Liver (tissue), 10 donors: ENCODE measurements at places on chromosomes 12 and 14.
A peak's percentile ranks its signal among the peaks of the same experiment; 100 is the strongest.

DNA sequence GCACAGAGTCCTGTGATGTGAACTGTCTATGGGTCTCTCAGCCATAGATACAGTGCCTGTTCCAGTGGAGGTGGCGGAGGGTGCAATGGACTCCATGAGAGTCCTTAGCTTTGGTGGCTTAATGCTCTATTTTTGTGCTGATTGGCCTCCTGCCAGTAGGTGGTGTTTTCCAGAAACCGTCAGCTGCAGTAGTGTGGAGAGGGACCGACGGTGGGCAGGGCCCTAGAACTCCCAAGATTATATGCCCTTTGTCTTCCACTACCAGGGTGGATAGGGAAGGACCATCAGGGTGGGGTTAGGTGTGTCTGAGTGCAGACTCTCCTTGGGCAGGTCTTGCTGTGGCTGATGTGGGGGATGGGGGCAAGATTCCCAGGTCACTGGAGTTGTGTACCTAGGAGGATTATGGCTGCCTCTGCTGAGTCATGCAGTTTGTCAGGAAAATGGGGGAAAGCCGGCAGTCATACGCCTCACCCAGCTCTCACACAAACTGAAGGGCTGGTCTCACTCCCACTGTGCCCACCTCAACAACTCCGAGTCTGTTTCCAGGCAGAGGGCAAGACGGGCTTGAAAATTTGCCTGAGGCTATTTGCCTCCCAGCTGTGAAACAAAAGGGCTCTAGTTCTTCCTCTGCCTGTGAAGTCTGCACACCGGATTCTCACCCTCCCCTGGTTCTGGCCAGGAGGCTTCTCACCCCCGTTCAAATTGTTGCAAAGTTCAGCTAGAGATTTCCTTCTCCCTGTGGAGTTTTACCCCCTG lies 24.9 kb upstream of the ZDHHC17 start:
- DNase-seq: no peak

- DNase-seq: no peak
Measured at GRCh38 chr12:24561411-24561871, 387.5 kb downstream of the BCAT1 start.

GRCh38 chr12:42924482-42924881 lies 334.9 kb upstream of the PRICKLE1 start:
- no peak for DNase-seq

GRCh38 chr14:70018713-70019211 lies 139.5 kb downstream of the SMOC1 start:
- DNase-seq: no peak

- no peak for DNase-seq
Measured at GRCh38 chr12:18864900-18865561, 127.1 kb downstream of the CAPZA3 start.

DNA sequence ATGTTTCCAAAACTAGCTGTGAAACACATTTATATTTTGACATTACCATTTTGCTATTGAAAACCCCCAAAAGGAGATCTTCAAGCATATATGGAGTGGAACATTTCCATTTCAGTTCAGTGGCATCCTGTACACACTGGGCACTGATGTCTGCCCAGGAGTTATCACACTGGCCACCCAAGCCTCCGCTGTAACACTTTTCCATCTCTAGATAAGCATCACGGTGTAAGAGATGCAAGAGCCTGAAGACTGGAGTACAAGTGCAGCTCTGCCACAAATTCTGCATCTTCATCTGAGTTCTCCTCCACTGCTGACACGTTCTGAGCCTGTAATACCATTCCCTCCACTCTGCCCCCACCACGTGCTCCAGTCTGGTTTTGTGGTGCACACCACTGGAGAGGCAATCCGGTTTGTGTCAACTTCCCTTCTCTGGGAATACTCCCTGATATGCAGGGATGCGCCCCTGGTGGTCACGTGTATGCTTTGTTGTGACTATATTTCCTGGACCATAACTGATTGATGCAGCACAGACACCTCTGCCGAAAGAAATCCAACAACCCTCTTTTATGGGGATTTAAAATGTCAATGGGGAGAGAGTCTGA lies 12.7 kb downstream of the SPTLC2 start:
- DNase-seq: no peak

- no peak for DNase-seq
Measured at GRCh38 chr12:4031703-4032291, 158.6 kb upstream of the PARP11 start.

DNA sequence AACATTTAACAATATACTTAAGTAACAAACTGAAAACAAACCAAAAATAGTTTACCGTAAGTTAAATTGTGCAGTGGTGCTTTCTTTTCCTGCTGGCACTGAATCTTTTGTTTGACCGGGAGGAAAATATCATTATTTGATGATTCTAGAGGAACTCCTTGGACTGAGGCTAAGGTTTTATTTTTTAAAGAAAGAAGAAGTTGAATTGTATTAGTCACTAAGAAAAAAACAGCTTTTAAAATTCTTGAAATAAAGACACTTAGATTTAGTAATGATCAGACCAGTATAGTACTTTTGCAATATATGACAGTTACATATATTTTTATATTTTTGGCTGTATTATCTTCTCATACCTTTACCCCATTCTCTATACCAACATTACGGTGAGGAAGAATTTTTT lies 10.3 kb downstream of the MIS18BP1 start:
- no peak for DNase-seq

DNA sequence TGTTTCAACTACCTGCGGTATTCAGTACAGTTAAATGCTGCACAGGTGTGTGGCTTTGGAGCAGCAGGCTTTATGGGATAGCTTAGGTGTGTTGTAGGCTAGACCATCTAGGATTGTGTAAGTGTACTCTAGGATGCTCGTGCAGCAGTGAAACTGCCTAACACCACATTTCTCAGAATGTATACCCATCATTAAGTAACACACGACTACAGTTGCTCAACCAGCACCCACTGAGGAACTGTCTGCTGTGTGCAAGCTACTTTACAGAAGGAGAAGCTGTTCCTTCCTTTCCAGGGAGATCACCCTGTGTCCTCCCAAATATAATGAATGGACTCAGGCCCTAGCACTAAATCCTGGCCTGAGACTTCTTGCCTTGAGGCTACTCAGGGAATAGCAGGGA lies 94.8 kb downstream of the SLC24A4 start:
- no peak for DNase-seq

DNA sequence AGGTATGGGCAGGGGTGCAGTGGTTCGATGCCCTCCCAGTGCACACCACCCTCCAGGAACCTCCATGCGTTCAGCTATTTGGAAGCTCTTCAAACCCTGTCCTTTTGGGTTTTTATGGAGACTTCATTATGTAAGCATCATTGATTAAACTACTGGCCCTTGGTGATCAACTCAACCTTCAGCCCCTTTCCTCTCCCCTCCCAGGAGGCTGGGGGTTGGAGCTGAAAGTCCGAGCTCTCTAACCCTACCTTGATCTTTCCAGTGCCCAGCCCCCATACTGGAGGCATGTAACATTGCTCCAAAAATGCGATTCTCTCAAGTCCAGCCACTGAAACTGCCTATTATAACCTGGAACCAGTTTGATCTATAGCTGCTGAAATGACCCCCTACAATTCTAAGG lies 188.1 kb downstream of the IPO8 start:
- DNase-seq: no peak

GRCh38 chr12:122793685-122794106 lies 19.3 kb downstream of the CCDC62 start:
- no peak for DNase-seq

DNA sequence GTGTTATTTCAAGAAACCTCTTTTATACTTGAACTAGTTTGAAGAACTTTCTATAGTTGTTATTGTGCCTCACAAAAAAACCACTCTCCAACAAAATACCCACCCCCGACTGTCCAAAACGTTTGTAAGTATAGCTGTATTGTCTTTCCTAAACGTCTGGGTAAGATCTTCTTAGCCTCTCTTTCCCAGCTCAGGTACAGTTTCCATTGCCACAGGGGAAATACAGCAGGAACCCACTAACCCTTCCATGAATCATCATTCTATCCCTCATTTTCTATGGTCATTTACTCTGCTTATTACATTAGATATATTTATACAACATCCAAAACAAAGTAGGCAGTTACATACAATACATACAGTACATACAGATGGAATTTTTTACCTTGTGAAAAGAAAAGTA lies 70.8 kb downstream of the ZFC3H1 start:
- DNase-seq: no peak

DNA sequence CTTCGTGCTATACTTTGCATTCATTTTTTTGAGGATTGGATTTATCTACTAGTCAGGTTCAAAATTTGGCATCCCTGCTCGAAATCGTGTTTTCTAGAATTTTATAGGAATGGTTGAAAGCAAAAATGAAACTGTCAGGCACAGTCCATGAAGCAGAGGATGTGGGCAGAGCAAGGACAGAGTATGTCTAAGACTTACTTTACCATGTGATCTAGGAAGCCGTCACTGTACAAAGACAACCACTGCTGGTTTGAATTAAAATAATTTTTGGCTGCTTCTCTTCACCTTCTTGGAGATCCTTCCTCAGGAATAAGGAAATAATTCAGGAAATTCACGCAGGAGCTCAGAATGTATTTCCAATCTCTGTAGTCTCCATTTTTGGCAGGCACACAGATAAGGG lies 31.6 kb upstream of the SGPP1 start:
- DNase-seq: no peak

DNA sequence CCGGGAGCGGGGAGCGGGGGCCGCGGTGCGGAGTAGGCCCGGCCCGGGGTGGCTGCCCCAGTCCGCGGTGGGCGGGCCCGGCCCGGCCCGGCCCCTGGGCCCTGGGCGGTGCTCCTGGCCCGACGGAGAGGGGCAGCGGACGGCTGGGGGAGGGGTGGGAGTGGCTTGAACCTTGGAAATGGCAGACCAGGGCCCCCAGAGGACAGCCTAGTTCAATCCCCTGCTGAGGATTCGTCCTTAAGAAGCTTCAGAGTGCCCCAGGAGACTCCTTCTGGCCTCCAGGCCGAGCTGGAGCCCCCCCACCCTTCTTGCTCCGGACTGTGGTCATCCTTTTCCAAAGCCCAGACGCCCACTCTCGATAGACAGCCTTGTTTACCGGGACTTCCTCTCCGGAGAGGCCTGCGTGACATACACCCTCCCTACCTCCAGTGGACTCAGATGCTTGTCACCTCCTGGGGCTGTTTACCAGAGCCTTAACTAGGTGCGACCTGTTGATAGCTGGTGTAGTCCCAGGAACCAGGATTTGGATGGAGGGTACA lies 458 bp downstream of the KHNYN start:
- DNase-seq: peak; percentile 80

DNA sequence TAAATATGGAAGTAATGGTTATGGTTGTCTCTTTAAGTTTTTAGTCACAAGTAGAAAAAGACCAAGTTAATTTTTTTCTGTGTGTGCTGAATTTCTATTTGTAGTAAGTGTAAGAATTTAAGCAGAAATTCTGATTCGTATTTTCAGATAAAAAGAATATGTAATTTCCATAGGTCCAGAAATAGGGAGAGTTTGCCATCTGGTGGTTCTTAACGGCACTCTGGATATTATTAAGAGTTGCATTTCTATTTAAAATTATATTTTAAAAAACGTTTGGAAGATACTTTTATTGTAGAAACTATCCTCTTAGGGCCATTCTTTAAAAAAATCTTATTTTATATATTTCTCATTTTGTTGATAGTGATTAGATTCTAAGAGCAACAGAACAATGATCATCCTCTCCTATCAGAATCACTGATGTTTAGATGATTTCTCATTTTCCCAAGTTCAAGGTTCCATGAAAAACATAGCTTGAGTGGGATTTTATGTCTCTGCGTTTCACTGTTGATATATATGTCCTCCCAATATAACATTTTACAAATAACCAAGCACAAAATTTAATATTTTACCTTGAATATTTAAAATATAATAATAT lies 88.3 kb downstream of the LRRK2 start:
- DNase-seq: no peak

DNA sequence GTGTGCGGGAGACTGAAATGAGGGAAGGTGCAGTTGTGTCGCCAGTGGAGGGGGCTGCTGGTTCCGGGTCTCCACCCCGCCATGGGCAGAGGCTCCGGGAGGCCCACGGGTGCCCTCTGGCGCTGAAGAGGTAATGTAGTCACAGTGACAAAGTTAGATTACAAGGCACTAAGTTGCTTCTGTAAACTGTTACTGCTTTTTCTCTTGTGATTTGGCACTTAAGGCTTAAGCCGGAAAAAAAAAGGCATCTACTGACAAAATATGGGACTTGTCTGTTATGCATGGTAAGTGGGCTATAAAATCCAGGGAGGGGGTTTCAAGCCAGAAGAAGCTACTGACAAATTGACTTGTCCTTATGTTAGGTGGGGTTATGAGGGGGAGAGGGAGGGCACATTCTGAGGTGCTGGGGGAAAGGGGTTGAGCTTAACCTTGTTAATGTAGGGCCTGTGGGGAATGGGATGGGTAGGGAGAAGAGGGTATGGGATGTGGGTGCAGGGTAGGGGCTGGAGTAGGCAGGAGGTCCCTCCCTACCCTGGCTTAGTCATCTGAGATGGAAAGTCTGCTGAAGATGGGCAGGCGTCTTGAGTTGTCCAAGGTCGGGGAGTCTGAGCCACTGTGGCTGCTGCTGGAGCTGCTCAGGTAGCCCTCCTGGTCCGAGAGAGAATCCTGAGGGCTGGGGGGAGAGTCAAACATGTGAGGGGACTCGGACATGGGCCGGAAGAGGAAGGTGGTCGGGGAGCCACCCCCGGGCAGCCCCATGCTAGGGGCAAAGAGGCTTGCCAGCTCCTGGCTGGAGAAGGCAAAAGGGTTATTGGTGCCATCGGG lies 3.7 kb downstream of the ZFP36L1 start:
- DNase-seq: peak; percentile 82

- no peak for DNase-seq
Measured at GRCh38 chr14:104546591-104547309, 32.8 kb upstream of the C14orf180 start.

- DNase-seq: no peak
Measured at GRCh38 chr12:2934371-2934770, 24.8 kb upstream of the TEAD4 start.

DNA sequence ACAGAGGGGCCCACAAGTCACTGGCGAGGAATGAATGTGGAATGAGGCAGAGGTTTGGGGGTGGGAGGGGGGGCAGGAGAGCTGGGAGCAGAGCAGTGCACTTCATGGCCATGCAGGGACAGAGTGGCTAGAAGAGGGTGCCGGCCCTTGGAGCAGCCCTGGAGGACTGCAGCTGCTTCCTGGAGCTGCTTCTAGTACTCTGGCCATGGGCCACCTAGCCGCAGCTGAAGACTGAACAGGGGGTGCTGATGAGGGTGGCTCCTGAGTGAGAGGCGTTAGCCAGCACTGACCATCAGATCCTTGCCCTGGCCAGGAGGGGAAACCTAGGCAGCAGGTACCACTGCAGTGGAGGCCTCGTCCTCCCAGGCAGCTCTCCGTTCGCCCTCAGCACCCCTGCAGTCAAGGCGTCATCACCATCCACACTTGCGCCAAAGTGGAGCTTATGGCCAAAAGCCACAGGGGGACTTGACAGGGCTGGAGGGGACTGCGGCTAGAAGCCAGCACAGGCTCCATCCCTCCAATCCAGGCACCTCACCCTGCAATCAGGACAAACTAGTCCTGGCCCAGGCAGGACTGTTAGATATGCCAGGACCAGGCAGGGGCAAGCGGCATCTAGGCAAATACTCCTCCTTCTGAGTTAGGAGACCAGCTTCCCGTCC lies 16.4 kb downstream of the OTUB2 start:
- DNase-seq: no peak

DNA sequence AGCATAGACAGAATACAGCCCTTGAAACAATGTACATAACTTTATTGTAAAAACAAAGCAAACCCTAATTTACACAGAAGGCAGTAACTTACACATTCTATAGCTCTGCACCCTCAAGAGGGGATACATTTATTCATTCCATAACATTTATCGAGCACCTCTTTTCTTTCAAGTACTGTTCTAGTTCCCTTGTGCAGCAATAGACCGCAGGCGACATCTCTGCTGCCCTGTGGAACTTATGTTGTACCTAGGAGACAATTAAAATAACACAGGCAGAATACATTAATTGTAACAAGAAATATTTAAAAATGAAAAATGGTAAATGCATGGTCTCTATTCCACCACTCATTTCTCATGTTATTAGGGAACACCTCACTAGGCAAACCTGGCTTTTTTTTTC lies 1.4 kb upstream of the ARHGDIB start:
- no peak for DNase-seq
